ENCODE measurements at places on chromosomes 16 and 17.

DNA sequence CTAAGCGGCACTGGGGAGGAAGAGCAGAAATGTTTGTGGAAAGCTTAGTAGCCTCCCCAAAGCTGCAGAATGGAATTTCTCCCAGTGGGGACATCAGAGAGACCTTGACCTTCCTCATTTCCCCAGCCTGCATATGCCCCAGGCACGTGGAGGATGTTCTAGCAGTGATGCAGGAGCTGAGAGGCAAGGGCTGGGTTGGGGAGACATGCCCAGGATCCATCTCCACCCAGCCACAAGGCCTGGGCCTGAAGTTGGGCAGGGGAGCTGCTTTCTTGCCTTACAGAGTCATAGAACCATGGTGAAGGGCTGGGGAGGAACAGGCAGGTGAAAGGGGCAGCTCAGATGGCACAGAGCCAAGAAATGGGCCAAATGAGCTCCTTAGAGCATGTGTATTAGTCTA is 104.0 kb downstream of the TMEM132E start:
- DNase-seq = no peak

- DNase-seq = no peak
These were observed 6.0 kb downstream of the TMEM106A start for GRCh38 chr17:43217614-43218087.

DNA sequence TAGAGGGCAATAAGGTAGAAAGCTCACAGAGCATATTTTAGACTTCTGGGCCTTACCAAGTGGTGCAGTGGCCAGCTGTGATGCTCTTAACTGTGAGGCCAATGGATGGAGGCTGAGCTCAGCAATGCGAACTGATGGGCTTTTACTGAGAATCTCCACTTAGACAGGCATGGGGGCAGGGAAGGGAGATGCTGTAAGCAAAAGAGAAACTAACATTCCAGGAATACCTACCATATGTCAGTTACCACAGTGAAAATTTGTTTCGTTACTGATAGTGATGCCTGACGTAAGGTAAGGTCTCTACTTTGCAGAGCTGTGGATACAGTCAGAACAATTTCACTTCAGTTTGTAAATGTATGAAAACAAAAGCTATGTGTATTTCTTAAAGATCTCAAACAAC is 250.6 kb upstream of the ZFHX3 start:
- no peak for DNase-seq

GRCh38 chr16:84985079-84986065 is 26.0 kb downstream of the ZDHHC7 start:
- DNase-seq = peak; percentile 17
